ENCODE measurements at places on chromosomes 16 and 17.

GRCh38 chr17:44108440-44109311, 14.8 kb downstream of the HDAC5 start:
- no peak for DNase-seq

DNA sequence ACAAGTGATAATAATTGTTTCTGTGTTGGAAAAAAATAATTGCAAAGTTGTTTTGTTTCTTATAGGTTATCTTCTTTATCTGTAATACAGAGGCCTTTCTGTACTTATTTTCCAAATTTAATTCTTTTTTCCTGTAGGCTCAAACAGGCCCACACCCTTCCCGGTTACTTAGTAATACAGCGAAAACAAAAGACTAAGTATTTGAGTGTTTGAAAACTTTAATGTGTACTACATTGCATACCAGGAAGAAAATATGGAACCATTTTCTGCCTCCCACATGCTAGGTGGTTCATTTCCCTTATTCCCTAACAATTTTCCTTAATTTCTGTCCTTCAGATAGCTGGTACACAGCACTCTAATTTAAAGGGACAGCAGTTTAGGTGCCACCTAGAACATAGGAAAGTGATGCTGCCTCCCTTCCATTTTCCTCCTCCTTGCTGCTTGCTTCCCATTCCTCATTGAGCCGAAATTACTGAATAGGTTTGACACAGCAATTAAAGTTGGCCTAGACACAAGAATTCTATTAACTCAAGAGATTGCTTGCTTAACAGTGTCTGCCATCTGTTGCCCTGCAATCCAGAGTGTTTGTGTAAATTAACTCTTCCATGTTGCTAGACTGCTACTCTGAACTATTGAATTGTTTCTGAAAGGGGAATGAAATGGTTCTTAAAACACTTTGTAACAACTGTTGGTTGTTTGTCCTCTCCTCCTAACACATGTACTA, 24.2 kb downstream of the CYB5B start:
- no peak for DNase-seq

DNA sequence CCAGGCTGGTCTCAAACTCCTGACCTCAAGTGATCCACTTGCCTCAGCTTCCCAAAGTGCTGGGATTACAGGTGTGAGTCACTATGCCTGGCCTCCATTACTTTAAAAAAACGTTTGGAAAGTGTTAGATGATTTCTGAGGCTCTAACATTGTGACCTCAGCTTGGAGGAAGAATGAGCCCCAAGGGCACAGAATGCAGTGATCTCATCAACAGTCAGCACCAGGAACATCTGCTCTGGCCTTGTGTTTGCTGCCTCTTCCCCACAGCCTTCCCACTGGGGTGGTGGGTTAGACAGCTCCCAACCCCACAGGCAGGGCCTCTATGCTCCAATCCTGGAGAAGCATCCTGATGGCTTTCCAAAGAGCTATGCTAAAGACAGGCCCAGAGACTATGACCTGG, 37.7 kb upstream of the SREBF1 start:
- no peak for DNase-seq

DNA sequence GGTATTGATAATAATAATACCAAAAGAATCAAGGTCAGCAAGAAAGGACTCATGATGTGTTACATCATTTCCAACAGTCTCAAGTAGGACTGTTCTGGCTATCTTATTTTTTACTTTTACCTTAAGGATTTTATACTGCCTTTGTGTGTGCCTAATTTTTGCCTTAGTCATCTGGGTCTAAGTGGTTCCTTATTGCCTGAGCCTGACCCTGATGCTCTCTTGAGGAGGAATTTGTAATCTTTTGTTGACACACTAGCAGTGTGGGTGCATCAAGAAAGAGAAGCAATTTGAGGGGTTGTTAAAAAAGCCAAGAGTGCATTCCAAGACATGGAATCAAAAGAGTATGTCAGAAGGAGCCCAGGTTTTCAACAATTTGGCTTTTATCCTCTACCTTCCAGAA, 59.3 kb downstream of the TMEM100 start:
- DNase-seq = no peak

- no peak for DNase-seq
Measured at GRCh38 chr17:3773511-3773910, 27.5 kb downstream of the ITGAE start.

DNA sequence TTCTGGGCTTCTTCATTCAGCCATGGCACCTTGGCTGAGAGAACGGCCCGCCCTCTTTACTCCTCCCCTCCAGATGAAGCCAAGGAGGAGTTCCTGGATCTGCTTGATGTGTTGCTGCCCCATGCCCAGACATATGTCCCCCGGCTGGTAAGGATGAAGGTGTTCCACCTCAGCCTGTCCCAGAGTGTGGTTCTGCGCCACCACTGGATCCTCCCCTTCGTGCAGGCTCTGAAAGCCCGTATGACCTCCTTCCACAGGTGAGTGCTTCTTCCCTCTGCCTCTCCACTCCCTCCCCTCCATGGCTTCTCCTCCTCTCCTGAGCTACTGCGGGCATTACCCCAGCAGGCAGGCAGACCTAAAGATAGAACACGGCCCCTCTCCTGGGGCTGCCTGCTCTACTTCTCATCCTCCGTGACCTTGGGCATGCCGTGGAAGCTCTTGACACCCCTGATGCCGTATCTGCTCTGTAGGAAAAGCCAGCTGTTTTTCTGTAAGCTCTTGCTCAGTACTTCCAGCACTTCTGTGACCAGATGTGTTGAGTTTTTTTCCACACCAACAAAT, 8.7 kb downstream of the USB1 start:
- DNase-seq = no peak

DNA sequence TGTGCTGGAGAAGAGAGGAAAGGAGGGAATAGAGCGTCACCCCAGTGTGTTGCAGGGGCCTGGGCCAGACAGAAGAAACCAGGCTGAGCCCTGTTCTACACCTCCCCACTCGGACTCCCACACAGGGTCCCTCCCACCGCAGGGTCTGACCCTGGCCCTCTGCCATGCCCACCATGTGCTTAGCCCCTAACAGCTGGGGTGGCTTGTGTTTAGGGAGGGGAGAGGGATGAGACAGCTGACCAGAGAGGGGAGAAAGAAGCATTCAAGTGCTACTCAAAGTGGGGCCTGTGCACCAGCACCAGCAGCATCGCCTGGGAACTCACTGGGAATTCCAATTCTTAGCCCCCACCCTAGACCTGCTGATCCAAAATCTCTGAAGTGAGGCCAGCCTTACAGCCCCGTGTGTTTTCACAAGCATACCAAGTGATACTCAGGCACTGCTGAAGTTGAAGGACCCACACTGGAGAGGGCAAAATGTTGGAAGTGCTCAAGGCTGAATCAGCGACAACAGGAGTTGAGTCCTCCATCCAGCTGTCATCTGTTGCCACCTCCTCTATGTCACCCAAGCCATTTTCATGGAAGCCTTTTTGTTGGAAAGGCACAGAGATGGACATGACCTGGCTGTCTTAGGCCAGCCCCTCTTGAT, 47.0 kb downstream of the FZD2 start:
- DNase-seq = no peak

GRCh38 chr17:68737761-68738443, 136.7 kb upstream of the FAM20A start:
- DNase-seq = no peak

DNA sequence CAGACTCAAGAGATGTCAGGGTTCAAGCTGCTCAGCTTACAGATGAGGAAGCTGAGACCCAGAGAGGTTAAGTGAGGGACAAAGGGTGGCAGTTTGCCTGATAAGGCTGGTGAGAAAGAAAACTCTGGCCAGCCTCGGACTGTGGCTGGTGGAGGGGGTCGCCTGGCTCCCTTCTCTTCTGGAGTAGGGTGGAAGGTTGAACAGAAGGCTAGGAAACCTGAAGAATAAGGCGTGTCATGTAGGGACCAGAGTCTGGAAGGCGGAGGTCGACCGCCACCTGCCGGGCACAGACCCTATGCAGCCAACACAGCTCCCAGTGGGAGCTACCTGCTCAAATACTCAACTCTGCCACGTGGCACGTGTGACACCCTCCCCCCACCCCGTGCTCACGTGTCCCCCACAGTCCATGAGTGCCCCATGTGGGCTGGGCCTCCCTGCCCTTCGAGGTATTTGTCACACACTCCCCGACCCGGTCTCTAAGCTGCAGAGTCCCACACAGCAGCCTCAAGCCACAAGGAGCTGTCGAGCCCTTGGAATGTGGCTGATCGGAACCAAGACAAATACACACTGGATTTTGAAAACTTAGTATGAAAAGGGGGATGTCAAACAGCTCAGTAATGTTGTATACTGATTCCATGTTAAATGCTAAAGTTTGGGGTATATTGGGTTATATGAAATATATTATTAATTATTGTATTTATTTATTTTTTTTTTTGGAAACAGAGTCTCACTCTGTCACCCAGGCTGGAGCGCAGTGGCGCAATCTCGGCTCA, 11.8 kb downstream of the HID1 start:
- no peak for DNase-seq

DNA sequence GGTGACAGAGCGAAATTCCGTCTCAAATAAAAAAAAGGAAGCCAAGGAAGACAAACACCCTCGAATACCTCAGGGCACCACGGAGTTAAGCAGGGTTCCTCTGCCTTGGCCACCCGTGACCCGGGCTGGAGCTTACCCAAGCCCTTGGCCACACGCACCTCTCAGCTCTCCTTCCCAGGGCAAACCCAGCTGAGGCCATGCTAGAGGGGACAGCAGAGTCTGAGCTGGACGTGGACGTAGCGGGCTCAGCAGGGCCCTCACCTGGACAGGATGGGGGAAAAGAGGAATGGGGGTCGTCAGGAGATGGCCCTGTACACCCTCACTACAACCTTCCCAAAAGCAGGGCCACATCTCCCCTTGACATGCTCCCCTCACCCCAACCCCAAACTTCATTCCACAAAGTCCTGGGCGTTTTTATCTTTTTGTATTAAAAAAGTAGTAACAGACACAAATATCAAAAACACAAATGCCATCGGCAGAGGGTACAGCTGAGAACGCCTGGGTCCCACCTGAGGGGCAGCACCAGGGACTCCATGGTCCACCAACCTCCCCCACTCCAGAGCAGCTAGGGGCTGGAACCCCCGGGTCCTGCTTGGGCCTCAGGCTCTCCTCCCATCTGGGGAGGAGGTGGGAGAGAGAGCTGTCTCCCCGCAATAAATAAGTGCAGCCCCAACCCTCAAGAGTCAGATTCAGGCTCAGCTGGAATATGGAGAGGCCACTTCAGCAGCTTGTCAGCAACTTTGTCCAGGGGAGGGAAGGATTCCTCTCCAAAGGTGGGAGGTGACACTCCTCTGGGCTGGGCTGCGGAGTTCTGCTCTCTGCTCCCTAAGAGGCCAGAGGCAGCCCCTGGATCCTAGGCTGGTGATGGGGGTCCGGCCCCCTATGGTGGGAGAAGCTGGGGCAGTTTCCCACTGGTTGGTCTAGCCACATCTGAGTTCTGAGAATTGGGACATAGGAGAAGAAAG, 11.9 kb downstream of the PER1 start:
- no peak for DNase-seq

- no peak for DNase-seq
Measured at GRCh38 chr17:78272181-78272913, 40.9 kb downstream of the TMEM235 start.

- DNase-seq = no peak
Measured at GRCh38 chr16:12120217-12120981, 143.9 kb downstream of the SNX29 start.

DNA sequence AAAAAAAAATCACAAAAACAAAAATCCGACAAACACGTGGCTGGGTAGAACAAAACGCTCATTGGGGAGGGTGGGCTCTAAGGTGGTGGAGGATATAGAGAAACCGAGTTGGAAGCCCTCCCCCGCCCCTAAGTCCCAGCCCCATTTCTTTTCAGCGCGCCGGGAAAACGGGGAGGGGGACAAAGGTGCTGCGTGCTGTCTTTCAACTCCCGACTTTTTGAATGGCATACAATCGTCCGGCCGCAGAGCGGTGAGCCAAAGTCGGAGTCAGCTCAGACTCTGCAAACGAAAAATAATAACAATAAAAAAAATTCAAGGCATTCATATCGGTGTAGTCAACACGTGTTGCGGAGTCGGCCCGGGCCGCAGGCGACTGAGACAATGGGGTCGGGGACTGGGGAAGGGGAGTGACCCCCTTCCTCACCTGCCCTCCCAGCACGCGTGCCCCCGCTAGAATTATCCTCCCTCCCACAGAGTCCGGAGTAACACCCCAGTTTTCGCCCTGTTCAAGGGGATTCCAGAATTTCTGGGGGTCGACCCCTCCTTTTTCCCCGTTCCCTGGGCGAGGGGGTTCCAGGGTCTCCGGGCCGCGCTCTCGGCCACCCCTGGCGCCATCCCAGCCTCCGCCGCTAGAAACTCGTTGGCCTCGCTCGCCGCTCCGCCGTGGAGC, 1.7 kb upstream of the IGF2BP1 start:
- no peak for DNase-seq
